ENCODE measurements at places on chromosomes 11 and 22.

GRCh38 chr11:128190312-128190711 lies 397.0 kb downstream of the ETS1 start:
- DNase-seq, result no peak

DNA sequence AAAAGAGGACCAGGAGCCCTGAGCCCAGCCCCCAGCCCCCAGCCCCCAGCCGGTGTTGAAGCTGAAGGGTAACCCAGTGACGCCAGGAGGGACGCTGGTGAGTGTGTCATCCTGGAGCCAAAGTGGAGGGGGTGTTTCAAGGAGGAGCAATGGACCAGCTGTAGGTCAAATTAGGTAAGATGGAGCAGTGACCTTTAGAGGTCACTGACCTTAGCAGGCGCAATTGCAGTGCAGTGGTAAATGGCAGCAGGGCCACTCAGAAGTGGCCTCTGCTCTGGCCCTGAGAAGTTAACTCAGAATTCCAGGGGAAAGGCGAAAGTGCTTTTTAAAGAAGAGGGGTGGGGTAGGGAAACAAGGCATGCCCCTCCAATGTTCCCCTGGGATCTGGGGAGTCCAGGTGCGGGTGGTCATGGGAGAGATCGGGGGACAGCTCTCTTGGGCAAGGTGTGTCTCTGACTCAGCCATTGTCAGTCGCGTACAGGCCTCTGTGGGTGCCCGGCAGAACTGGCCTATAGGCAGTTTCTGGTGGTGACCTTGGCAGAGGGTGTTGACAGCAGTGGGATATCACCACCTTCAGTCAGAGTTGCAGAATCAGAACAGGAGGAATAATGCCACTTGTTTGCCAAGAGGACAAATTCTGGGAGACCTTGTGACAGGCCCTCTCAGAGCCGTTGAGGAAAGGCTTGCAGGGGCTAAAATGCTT lies 50.3 kb upstream of the TIMP3 start:
- DNase-seq, result no peak

DNA sequence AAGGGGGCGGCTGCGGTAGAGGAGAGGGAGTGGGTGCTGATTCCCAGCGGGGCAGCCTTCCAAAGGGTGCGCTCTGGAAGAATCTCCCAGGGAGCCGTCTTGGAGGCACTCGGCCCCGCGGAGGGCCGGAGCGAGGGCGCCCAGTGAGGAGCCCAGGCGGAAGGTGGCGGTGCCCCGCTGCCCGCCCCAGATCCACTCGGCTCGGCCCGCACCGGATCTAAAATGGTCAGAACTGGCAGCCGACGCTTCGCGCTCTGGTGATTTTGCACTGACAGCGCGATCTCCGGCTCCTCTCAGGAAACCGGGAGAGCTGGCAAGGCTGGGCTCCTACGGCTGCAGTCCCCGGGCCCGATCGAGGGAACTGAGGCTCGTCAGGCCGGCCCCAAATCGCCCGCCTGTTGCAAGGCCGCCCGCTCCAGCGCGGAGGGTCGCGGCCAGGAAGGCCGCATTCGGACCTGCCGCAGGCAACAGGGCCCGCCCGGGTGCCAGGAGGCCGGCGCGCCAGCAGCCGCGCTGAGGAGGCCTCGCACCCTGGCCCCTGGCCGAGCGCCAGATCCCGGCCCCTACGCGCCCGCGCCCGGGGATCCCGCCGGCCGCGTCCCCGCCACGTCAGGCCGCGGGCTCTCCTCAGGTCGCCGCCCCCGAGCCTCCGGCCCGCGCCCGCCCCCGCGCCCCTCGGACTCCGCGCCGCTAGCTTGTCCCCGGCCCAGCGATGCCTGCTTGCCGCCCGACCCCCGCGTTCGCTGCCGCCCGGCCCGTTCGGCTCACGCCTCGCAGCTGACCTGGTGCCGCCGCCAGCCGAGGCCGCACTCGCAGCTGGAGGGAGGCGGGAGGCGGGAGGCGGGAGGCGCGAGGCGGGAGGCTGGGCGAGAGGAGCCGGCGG lies at the start of gene KLHL22:
Gene KLHL22 (minus strand): TSS at position 818 of the 883 bp plus-strand sequence. CDS start 6,584 bp downstream, outside the sequence.
- DNase-seq, result no peak

DNA sequence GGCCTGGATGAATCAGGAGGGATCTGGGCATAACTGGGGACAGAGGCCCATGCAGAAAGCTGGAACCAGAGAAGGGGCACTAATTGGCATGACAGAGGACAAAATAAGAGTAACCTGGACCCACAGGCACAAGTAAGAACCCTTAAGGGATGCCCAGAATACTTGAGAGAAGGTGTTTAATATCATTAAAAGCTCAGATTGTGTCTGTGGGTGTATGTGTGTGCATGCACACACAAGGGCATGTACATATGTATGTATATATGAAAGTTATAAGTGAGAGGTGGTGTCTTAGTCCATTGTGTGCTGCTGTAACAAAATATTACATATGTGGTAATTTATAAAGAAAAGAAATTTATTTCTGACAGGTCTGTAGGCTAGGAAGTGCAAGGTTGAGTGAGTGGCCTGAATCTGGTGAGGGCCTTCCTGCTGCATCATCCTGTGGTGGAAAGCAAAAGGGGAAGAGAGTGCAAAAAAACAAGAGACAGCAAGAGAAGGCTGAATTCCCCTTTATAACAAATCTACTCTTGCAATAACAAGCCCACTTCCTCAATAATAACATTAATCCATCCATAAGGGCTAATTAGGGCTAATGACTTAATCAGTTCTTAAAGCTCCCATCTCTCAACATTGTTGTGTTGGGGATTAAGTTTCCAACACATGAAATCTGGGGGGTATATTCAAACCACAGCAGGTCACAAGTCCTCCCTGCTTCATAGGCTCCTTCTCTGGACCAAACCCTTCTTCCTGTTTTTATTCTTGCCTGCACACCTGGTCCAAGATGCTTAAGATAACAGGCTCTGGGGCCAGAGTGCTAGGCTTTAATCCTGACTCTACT lies 68.3 kb upstream of the POU2AF2 start:
- DNase-seq, result no peak

DNA sequence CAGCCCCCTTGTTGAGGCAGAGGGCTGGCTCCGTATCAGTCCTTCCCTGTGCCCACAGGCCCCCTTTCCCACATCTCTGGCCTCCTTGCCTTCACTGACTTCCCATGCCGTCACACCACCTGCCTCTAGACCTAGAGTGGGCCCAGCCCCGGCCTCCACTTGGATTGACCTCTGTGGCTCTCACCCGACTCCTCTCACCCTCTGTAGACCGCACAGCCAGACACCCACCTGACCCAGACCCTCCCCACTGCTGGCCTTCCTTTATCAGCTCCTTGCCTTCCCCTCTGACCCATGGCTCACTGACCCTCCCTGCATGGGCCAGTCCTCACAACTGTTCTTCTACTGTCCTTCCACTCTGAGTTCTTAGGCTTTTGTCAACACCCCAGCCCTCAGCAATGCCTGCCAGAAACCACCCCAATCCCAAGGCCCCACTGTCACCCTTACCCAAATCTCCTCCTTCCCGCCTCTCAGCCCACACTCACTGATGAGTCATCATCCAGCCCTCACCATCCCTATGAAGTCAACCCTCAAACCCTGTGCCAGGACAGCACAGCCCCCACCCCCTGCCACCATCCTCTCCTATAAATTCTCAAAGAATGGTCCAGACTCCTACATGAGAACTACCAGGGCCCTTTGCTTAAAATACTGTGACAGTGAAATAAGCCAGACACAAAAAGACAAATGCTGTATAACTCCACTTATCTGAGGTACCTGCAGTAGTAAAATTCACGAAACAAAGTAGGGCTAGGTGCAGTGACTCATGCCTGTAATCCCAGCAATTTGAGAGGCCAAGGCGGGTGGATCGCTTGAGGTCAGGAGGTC lies 53.4 kb downstream of the SCGB1A1 start:
- peak; percentile 59 for DNase-seq

GRCh38 chr11:8658321-8659057 lies 24.0 kb downstream of the TRIM66 start:
- DNase-seq, result no peak

- no peak for DNase-seq
These were observed 741.3 kb downstream of the OPCML start for GRCh38 chr11:132790971-132791370.

- DNase-seq, result peak; percentile 48
These were observed 34.1 kb downstream of the MB start for GRCh38 chr22:35582861-35583670.

- DNase-seq, result no peak
These were observed 31.8 kb upstream of the CCDC34 start for GRCh38 chr11:27394781-27395228.

- DNase-seq, result no peak
These were observed 42.9 kb downstream of the IGF2 start for GRCh38 chr11:2096011-2096918.

DNA sequence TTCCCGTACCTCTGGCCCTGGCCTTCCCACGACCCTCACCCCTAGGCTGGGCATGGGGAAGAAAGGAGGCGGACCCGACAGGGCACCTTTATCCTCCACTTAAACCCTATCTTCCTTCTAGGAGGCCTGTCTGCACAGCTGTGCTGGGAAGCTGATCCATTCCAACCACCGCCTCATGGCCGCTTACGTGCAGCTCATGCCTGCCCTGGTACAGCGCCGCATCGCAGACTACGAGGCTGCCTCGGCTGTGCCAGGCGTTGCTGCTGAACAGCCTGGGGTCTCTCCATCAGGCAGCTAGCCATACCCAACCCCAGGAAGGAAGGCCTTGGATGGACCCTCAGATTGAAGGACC lies 599 bp downstream of the TIMM10B start:
- DNase-seq, result no peak

DNA sequence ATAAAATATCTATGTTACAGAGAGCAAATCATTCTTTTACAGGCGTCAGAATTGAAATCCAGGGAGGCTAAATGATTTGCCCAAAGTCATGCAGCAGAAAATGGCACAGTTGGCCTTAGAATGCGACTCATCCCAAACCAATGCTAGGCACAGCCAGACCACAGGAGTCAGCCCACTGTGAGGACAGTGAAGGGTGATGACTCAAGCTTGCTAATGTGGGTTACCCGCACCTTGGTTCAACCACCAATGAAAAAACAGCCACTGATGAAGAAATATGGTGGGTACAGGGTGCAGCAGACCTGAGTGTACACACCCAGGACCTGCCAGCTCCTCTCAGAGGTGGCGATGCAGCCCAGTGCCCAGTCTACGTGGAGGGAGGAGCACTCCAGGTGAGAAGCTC lies 89.7 kb downstream of the ZC3H12C start:
- no peak for DNase-seq

GRCh38 chr11:64237484-64237951 lies 3.1 kb downstream of the VEGFB start:
- no peak for DNase-seq

- no peak for DNase-seq
These were observed 26.1 kb downstream of the DRG1 start for GRCh38 chr22:31425331-31426050.

All from T1000 (cell line).